ENCODE measurements at places on chromosomes 3 and 15.

DNA sequence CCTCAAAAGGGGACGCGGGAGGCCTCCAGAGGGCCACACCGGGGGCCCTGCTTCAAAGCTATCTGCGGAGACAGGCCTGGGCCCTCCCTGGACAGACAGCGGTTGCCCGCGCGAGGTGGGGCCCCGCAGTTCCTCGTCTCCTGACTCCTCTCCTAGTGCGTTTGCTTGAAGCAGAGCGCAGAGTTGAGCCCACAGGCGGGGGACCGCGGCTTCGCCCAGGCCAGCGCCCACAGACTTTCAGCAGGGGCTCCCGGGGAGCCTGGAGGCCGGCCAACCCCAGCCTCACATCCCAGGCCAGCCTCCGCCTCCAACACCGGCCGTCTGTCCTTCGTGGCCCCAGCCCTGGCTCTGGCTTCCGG lies 540 bp upstream of the ADAMTS7 start:
- DNase-seq = no peak

DNA sequence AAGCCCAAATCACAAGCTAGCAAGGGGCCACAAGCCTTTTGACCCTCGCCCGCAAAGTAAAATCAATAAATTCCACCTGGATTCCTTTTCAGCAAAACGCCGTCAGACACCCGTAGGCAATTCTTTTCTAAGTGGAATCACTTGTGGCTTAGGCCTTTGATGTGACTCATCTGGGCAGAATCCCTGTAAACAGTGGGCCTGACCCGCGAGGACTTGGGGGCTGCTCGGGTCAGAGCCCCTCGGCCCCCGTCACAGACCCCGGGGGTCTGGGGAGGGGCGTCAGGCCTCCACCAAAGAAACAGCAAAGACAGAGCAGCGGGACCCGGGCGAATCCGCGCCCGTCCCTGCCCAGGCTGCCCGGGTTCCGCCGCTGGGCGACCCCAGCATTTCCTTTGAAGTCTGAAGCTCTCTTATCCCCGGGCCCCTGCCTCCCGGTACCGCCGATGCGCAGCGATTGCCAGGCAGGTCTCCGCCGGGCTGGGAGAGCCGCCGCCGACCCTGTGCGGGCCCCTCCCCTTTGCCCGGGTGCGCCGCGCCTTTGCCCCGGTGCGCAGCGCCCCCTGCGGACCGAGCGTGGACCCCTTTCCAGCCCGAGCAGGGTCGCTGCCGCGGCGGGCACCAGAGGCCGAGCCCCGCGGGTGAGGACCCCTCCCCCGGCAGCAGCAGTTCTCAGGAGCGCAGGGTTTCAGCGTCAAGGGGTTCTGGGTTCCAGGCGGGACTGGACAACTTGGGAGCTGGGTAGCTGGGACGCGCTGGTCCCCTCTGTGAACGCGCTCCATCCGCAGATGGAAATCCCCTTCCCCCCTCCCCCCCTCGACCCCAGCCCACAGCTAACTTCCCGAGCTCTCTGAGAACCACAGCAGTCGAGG lies 178.3 kb downstream of the UACA start:
- peak; percentile 17 for DNase-seq

- no peak for DNase-seq
Measured at GRCh38 chr15:35305946-35306345, 220.9 kb upstream of the NANOGP8 start.

DNA sequence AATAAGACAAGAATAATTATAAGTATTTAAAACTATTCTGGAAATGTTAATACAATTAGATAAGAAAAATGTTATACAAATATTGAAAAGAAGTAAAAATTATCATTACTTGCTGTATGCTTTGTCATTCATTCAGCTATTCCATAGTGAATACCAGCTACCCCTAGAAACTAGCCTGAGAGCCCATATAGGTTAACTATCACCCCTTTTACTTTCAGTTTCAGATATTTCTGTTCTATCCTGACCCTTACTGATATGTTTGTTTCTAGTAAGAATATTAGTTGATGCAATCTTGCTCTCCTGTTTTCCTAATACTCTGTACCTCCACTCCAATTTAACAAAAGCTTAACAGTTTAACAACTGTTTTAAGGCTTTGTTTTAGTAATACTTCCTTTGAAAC lies 31.6 kb downstream of the FAM227B start:
- no peak for DNase-seq

- DNase-seq = no peak
Measured at GRCh38 chr3:67076607-67077006, 78.5 kb downstream of the KBTBD8 start.

GRCh38 chr15:35195649-35196048 lies 110.6 kb upstream of the NANOGP8 start:
- DNase-seq = no peak

GRCh38 chr3:173690542-173691180 lies 293.1 kb downstream of the NLGN1 start:
- DNase-seq = no peak

DNA sequence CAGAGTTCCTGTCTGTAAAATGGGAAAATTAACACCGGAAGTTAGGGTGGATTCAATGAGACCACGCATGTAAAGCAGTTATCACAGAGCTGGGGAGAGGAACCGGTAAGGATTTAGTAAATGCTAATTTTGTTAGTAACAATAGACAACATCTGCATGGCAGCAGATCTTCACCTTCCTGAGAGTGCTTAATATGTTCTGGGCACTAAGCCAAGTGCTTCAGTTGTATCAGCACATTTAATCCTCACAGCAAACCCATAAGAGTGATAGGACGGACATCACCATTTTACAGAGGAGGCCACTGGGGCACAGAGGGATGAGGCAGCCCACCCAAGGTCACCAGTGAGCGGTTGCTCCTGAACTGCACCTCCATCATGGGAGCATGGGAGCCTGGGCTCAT lies 189.4 kb downstream of the WNT5A start:
- DNase-seq = no peak

GRCh38 chr15:63484433-63485186 lies 19.8 kb upstream of the USP3 start:
- DNase-seq = no peak

DNA sequence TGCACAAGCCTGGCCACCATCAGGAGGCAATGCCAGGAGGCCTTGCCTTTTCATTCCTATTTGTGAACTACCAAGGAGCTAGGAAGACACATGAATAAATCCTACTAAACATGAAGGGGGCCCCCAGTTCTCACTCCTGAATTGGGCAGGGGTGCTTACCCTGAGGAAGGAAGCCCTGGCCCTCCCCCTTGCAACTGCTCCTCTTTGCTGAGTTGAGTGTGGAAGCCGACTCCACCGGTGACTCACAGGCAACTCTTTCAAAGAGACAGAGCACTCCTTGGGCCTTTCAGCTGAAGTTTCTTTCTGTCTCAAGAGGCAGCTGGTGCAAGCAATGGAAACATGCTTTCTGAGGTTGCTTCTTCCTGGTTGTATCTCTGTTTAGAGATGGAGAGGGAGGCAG lies 1.7 kb downstream of the GABRG3 start:
- no peak for DNase-seq

- no peak for DNase-seq
Measured at GRCh38 chr3:156693166-156693565, 18.8 kb downstream of the TIPARP start.

DNA sequence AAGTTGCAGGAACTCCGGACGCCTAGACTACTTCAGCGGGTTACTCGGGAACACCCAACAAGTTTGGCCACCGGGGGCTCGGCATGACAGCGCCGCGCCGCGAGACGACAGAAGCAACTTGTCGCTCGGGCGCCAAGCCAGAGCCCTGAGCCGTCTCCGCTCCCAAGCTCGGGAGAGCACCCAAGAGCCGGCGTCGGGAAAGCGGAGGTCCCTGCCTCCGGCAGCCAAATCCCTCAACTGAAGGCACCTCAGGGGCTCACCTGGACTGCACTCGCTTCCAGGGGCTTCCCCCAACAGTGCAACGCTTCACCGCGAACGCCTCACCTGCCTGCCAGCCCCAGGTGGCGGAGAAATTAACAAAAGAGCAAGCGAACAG lies 640 bp downstream of the MB21D2 start:
- DNase-seq = peak; percentile 76

DNA sequence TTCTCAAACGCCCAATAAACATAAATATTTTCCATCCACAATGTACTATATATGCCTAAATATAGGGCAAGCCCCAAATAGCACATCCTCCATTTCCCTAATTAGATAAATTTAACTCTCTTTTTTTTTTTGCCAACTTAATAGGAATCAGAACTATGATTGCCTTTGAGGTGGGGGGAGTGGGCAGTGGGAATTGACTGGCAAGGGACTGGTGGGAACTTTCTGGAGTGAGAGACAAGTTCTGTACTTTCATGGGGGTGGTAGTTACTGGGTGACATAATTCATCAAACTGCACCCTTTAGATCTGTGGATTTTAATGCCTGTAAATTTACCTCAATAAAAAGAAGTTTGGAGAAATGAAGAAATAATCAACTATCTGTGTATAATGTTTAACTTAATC lies 88.2 kb upstream of the CTDSPL start:
- no peak for DNase-seq

- DNase-seq = no peak
Measured at GRCh38 chr3:48795997-48796732, 51.5 kb downstream of the PRKAR2A start.

GRCh38 chr3:117314441-117315150 lies 605.0 kb downstream of the TUSC7 start:
- no peak for DNase-seq

- no peak for DNase-seq
Measured at GRCh38 chr3:111047812-111048435, 23.7 kb upstream of the NECTIN3 start.

DNA sequence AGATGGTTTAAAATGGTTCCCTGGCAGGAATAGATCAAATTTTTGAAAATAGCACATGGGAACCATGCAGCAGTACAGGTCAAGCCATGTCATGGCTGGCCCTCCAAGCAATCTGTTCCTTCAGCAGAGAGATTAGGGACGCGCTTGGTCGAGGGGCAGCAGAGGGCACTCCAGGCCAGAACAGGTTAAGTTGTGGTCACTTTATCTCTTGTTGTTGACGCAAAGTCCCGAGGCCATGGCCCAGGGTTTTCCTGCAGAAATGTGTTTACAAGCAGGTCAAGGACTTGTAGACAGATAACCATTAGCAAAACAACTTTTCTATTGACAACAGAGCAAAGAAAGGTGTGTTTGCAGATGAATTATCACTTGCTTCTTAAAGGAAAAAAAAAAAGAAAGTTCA lies 570.0 kb upstream of the NR2F2 start:
- DNase-seq = no peak

All from NCI-H2171 treated with DMSO at 0.1 percent for 48 hours (cell line).